ENCODE measurements at places on chromosomes 3 and 15.
A peak's percentile ranks its signal among the peaks of the same experiment; 100 is the strongest.

- DNase-seq = no peak
Measured at GRCh38 chr3:38558864-38559263, 62.7 kb downstream of the EXOG start.

DNA sequence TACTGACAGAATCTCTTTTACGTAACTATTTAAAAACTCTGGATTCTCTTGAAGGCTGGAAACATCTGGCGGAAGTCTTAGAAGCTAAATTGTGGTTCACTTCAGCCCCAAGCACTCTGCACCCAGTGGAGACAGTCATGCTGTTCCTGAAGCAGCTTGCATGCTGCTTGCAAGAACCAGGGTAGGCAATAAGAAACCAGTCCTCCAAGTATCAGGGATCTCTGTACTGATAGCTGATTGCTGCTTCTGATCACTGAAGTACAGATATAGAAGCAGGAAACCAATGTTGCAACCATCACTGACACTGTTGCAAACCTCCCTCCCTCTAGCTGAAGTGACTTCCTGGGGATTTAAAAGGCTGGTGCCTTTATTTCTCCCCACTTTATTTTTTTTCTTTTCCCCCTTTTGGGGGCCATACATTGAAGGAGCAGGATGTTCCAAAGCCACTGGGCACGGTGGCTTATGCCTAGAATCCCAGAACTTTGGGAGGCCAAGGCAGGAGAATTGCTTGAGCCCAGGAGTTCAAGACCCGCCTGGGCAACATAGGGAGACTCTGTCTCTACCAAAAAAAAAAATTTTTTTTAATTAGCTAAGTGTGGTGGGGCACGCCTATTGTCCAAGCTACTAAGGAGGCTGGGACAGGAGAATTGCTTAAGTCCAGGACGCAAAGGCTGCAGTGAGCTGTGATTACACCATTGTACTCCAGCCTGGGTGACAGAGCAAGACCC is 15.3 kb downstream of the SPCS1 start:
- DNase-seq = peak; percentile 40

GRCh38 chr3:11603628-11604027 is 40.1 kb downstream of the VGLL4 start:
- DNase-seq = no peak

- no peak for DNase-seq
Measured at GRCh38 chr3:27521872-27522265, 37.7 kb upstream of the SLC4A7 start.

All from CD4-positive, alpha-beta T cell treated with Interleukin-4 for 1 hour (primary cell).